ENCODE measurements at places on chromosomes 13 and 19.

DNA sequence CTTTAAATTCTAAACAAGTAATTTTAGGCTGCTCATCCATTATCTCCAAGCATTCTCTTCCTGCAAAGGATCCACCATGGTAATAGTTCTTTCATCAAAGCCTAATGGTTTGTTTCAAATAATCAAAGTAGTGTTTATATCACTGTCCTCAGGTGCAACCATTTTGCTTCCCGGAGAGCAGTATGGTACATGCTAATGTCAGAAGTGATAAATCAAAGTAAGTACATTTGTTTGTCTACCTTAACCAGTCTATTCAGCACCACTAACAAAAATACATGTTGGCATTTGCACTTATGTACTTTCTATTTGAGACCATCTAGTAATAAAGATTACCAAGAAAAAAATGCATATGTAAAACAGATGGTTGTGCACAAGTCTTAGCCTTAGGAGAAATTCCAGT is 37.5 kb downstream of the DACH1 start:
- no peak for DNase-seq

DNA sequence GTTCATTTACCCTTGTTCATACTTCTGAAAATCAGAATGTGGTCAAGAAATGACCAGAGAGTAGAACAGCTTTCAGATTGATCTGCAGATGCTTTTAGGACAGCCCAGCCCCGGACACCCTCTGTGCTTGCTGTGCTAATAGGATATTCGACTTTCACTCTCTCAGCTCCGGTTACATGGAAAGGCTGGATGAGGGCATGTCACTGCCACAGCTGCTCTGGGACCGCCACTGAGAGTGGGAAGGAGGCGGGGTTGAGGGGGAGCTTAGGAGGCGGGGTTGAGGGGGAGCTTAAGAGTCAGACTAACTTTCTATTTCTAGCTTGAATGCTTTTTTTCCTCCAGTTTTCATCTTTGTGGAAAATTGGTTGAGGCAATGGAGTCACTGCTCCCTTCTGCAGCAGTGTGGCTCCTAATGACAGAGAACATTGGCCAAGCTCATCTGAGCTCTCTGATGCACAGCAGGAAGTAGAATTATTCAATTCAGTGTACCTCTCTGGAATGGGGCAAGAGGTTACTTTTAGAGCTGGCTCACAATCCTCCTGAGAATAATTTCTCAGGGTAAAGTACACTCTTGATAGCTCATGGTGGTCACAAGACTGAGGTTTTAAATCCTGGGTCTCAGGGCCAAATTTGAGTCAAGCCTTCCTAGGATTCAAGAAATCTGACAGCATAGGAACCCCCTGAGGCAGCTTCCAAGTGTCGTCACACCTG is 74.6 kb upstream of the NPAS1 start:
- no peak for DNase-seq

DNA sequence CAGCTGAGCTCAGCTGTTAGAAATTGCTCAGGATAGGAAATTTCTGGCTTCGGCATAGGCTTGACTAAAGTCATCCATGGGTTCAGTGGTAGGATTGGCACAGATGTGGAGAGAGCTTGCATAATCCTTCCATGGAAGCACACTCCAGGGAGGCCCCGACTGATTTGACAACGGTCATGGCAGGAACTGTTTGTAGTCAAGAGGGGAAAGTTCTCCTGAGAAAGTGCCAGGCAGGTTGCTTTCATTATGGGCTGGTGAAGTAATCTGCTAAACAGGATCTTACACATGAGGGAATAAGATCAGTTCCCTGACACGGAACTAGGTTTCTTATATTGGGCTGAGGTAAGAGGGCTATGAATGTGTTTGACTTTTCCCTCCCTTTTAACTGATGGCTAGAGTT is 120.1 kb downstream of the RGCC start:
- no peak for DNase-seq

DNA sequence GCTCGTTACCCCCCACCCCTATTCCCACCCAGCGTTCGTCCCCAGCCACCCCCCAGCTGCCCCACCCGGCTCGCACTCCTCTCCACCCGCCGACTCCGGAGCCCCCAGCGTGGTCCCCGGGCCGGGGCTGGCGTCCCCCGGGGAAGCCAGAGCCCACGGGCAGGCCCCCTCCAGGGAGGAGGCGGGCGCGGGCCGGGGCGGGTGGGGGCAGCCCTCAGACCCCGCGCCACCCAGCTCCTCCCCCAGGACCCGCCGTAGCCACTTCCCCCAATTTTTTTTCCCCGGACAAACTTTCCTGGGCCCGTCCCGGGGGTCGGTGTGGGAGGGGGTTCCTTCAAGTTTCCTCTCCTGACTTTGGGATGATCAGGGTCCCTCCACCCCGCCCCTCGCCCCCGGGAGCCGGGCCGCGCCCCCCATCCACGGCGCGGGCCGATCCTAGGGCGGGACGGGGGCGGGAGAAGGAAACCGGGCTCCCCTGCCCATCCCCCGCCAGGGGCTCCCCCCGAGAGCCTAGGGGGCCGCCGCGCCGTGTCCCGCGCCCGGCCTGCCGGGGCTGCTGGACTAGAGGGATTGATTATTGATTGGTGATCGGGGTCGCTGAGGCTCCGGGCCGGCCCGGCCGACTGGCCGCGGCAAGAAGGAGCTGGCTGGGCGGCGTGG is 927 bp upstream of the TSHZ3 start:
- DNase-seq: no peak

- no peak for DNase-seq
These were observed 6.0 kb downstream of the SSC5D start for GRCh38 chr19:55494172-55494761.

- DNase-seq: no peak
These were observed 127.2 kb upstream of the GJB6 start for GRCh38 chr13:20359335-20359734.

DNA sequence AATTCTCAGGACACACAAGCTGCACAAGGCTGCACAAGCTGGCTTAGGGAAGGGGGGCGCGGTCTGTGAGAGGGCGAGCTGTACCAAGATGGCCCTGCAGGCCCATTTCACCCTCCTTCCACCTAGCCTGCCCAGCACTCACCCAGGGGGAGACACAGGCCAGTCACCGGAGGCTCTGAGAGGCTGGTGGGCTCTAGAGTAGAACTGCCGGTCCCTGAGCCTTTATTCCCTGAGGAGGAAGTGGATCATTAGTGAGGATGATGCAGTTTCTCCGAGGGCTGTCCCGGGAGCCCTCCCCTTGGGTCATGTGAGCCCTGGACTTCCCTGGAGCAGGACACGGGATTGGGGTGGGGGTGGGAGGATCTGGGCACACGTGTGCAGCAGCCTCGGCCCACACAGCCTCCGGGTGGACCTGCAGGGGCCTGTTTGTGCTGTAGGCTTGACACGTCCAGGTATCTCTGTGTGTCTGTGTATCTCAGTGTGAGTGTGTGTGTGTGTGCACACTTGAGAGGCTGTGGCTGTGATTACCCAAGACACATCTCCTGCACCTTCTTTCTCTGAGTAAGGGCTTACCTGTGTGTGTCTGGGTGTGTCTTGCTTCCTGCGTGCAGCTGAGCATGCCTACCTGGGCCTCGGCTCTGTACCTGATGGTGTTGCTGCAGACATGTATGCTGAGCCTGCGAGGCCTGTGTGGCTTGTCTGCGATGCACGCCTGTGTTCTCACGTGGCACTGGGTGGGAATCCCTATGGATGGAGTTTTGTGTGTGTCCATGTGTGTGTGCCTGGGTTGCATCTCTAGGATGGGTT is at the start of gene ACP5:
ACP5 (minus strand) TSS at position 195 of the 807 bp plus-strand sequence. CDS start 328 bp downstream, outside the sequence.
- no peak for DNase-seq

Measured in hematopoietic multipotent progenitor cell treated with erythropoietin and hydrocortisone succinate and interleukin-3 and kit ligand, for 15 days (in vitro differentiated cells).